ENCODE measurements at places on chromosomes 6 and 20. TPM values are rescaled to one million over a fixed set of nuclear protein-coding genes. Genes with fewer than 3 reads are reported as not detected.

Gene SFTA2
- 1.0 TPM for total RNA-seq

Gene IL17A
- total RNA-seq: not detected

Gene SULF2
- 59.5 TPM for total RNA-seq

Gene REM1
- total RNA-seq: 8.6 TPM

Gene BEND6
- 4.1 TPM for total RNA-seq

Gene PPIL6
- total RNA-seq: 2.9 TPM

Gene PLN
- 89.3 TPM for total RNA-seq

Gene CLPSL2
- total RNA-seq: not detected

Gene PEDS1
- 31.3 TPM for total RNA-seq

Gene GCNT2
- 3.1 TPM for total RNA-seq

Gene PGC
- total RNA-seq: not detected

Gene KIAA0408
- 12.8 TPM for total RNA-seq

Gene RAET1G
- total RNA-seq: 5.2 TPM

Gene ADIG
- not detected for total RNA-seq

Gene FABP7
- not detected for total RNA-seq

Gene SLC32A1
- total RNA-seq: not detected

Gene MRPL14
- total RNA-seq: 30.4 TPM

Gene SEMG1
- total RNA-seq: not detected

Gene CPXM1
- total RNA-seq: 3.0 TPM

All from ureter (tissue), 1 donor.